Stimulated activated CD4-positive, alpha-beta T cell treated with anti-CD3 and anti-CD28 coated beads, Interleukin-12 subunit alpha, Interleukin-12 subunit beta, amount 100 ng/mL, for 48 hours (primary cell): ENCODE measurements at places on chromosomes 7 and 10.

- no peak for DNase-seq
Observed at GRCh38 chr7:101104193-101104713, 19.0 kb downstream of the TRIM56 start.

DNA sequence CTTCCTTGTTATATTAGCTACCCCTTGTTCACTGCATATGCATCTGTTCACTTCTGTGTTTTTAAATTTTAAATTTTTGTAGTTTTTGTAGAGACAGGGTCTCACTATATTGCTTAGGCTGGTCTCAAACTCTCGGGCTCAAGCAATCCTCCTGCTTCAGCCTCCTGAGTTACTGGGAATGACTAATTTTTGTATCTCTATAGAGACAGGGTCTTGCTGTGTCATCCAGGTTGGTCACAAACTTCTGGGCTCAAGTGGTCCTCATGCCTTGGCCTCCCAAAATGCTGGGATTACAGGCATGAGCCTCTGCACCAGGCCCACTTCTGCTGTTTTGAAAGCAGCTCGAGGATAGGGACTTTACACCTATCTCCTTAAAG is 64.6 kb downstream of the PRTFDC1 start:
- no peak for DNase-seq

DNA sequence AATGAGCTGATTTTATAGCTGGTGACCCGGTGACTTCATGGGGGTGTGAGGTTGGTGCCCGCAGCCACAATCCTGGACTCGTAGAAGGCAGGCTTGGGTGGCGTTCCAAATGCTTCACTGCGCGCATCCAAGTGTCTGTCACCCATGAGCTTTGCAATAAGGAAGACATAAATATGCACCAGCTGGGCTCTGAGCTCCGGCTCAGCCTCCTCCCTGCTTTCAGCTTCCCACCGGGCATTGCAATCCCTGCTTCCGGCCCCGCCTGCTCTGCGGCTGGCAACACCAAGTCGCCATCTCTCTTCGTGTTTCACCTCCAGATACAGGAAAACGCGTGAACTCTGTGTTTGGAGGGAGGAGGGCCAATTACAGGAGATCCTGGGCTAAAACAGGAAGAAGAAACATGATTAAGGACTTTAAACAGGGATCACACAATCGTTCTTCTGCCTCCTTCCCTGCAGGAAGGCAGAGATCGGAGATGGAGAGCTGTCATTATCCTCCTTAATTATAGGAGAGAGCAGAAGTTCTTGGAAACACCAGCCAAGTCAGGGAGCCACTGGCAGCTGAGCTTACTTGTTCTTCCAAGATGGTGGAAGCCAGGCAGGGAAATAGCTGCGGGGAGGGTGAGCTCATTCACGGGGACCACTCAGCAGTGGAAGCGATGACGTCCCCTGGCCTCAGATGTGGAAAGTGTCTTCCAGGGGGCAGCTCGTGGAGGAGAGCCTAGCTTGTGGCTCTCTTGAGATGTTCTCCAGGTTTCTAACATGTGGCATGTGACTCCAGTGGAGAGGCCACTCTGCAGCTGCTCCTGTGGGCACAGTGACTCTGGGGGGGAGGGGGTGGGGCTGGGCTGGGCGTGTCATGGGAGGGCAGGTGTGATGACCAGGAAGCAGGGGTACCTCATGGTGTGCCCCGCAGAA is 134.9 kb downstream of the CAMK1D start:
- DNase-seq, result no peak

DNA sequence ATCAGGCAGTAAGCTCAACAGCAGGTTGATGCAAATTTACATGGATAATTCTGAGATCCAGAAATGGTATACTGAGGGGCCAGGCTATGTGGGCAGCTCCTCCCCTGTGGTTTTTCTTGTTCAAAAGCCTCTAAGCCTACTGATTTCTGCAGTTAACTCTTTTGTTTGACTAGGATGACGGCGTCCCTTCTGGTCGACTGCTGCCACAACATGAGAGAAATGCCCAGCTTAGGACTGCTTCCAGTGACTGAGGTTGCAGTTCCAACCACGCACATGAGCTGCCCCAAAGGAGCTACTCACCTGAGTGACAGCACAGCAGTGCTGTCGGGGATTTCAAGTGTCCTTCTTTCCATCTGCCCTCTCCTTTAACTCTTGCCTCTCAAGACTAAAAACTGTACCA is 973.0 kb upstream of the GHITM start:
- DNase-seq, result no peak

DNA sequence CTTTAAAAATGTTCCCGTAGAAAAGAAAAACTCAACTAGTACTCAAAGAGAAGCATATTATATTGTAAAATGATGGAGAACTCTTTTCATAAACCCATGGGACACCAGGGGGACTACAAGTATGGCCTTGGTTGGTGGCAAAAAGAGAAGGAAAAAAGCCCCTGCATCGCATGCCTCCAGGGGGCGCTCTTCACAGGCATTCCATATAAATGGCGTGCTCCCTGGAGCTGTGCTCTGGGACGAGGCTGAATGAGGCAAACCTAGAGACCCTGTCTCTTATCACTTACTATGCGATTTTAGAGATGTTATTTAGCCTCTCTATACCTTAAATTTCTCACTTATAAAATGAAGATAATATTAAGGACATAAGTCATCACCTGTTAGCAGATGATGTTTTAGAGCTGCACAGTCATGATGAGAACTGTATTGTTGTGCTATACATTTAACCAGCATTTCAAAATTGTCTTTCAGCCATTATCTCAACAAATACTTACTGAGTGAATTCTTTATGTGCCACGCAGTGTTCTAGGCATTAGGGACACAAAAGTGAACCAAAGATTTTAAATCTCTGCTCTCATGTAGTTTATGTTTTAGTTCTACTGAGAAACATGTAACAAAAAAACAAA is 105.8 kb downstream of the ARHGAP21 start:
- DNase-seq, result peak; percentile 39

DNA sequence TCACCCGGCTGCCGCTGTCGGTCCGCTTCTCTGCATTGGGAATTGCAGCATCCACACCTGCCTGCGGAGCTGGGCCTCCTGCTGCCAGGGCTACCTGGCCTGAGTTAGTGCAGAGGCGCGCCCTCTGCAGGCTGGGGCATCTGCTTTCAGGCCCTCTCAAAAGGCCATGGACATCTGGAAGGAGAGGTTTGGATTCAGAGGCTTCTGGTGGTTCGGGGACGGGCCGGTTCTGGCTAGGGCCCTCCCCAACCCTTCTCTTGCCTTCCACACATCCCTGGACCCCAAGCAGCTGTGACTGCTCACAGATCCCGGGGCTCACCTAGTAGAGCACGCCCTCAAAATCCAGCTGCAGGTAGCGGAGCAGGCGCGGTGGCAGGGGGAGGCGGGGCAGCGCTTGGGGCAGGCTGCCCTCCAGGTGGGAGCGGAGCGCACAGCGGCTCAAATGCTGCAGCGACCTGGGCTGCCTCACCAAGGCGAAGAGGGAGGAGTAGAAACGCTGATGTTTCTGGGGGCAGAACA is 8.4 kb upstream of the GBX1 start:
- no peak for DNase-seq

DNA sequence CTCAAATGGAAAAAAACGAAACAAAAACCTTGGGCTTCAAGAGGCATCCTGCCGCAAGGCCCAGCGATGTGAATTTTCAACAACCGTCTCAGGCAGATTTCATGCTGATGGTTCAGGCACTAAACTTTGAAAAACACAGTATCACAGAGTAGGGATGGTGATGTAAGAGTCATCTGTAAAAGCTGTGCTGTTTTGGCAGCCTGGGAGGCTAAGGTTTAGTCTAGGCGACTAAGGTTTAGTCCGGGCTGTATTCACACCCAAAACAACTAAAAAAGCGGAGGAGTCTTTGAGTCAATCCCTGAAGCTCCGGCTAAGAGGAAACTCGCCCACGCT is 420 bp upstream of the MINPP1 start:
- DNase-seq, result no peak

DNA sequence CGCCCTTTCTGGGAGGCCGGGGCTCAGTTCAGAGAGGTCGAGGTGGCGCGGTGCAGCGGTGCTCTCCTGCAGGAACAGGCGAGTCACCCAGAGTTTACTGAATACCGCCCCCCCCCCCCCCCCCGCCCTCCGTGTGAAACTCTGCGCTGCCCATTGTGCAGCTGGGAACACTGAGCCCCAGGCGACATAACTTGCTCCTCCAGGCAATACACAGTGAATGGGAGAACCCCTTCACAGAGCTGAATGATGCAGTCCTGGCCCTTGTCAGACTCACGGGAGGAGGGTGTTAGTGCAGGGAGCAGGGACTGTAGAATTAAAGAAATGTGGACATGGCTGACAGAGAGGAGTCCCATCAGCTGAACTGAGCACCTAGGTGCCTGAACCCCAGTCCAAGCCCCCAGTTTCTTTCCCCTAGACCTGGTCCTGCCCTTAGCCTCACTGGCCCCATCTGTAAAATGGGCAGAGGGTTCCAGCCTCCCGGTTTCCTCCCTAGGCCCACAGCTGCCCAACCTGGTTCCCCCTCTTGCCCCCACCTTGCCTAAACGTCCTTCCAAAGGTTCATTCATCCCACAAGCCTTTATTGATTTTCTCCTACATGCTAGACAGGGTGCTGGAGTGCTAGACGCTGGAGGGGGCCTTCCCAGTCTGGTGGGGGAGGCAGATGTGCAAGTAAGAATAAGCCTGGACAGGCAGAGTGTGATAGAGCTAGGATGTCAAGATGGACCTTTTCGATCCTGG is 869 bp upstream of the LOXL4 start:
- no peak for DNase-seq

GRCh38 chr7:460374-461116 is 59.1 kb downstream of the PDGFA start:
- DNase-seq, result no peak

- DNase-seq, result no peak
Observed at GRCh38 chr7:112092709-112093395, 113.3 kb downstream of the DOCK4 start.

GRCh38 chr7:155962191-155962967 is 150.1 kb upstream of the SHH start:
- peak; percentile 22 for DNase-seq
